ENCODE measurements at places on chromosomes 6 and 20.
A peak's percentile ranks its signal among the peaks of the same experiment; 100 is the strongest.

GRCh38 chr6:119182875-119183274 is 104.4 kb upstream of the FAM184A start:
- no peak for DNase-seq

- no peak for DNase-seq
Measured at GRCh38 chr6:127058027-127058426, 60.4 kb upstream of the RSPO3 start.

GRCh38 chr6:103819509-103819908 is 1040.2 kb downstream of the HACE1 start:
- no peak for DNase-seq

- no peak for DNase-seq
Measured at GRCh38 chr6:163828038-163828795, 413.7 kb downstream of the QKI start.

DNA sequence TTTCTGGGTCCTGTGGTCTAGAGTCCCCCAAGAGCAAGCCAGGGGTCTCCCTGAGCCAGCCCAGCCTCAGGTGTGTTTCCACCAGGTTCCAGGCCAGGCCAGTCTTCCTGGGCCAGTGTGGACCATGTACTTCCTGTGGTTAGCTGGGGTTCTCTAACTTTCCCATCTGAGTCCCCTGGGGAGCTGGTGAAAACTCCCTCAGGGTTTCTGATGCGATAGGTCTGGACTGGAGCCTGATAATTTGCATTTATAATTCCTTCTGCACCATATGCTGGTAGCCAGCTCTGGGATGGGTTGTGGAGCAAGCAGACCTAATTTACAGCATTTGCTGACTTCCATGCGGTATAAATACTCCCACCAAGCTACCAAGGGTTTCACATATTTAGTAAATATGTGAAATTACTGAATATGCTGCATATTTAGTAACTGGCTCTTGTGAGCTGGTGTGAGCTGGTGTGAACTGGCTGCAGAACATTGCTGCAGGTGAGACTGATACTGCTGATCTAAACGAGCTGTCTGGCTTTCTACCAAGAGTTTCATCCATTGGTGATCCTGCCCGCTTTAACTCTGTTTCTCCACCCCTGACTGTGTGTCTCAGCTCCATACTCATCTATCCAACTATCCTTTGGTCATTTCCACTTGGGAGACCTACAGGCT is 62.6 kb downstream of the RIN2 start:
- DNase-seq = no peak

DNA sequence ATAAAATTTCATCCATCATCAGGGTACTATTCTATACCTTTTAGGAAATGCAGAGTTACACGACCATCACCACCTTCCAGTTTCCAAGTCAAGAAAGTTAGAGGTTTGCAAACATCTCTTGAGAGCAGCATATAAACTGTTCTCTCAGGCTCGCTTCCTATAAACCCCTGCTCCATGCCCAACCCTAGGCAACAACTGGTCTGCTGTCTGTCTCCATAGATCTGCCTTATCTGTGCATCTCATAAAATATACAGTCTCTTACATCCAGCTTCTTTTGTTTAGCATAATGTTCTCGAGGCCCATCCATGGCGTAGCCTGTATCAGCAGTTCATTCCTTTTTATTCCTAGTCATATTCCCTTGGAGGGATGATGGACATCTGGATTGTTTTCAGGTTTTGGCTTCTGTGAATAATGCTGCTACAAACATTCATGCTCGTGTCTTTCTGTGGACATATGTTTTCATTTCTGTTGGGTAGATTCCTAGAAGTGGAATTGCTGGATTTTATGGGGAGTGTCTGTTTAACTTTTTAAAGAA is 6.1 kb downstream of the PTPRT start:
- DNase-seq = no peak

DNA sequence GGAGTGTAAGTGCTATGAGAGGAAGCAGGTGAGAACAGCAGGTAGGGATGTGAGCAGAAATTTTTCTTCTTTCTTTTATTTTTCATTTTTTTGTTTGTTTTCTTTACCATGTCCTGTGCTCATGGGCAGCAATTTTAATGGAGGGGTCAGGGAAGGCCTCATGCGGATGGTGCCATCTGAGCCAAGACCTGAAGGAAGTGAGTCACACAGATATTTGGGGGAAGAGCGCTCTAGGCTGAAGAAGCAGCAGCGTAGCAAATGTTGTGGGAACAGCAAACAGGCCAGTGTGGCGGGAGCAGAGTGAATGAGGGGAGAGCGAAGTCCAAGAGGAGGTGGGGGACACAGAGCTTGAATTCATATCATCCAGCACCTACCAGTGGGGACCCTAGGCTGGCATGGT is 12.7 kb downstream of the SPDEF start:
- DNase-seq = no peak

- DNase-seq = no peak
Measured at GRCh38 chr20:33979094-33979493, 14.6 kb upstream of the RALY start.

DNA sequence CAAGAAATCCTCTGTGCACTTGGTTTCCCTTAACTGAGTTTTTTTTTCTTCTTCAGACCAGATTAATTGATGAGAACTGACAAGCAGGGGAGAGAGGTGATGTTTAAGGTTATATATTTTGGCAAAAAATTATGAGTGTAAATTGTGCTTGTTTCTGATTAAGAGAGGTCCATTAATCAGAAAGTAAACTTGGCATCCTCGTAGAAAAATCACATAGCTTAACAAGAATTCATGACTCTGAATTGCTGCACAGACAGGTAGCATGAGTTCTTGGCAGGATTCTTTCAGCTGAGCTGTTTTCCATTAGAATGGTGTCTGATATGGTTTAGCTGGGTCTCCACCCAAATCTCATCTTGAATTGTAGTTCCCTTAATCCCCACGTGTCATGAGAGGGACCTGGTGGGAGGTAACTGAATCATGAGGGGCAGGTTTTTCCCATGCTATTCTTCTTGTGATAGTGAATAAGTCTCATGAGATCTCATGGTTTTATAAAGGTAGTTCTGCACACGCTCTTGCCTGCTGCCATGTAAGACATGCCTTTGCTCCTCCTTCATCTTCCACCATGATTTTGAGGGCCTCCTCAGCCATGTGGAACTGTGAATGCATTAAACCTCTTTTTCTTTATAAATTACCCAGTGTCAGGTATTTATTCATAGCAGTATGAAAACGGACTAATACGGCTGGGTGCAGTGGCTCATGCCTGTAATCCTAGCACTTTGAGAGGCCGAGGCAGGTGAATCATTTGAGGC is 34.2 kb upstream of the DDR1 start:
- no peak for DNase-seq

DNA sequence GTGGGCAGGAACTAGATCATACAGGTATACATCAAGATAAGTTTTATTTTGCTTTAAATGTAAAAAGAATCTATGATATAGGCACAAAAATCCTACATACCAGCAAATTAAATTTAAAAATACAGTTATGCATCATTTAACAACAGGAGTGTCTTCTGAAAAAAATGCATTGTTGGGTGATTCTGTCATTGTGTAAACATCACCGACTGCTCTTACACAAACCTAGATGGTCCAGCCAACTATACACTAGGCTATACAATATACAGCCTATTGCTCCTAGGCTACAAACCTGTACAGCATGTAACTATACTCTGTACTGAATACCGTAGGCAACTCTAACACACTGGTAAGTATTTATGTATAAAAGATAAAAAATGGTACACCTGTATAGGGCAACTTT is 139.4 kb downstream of the RNGTT start:
- no peak for DNase-seq

DNA sequence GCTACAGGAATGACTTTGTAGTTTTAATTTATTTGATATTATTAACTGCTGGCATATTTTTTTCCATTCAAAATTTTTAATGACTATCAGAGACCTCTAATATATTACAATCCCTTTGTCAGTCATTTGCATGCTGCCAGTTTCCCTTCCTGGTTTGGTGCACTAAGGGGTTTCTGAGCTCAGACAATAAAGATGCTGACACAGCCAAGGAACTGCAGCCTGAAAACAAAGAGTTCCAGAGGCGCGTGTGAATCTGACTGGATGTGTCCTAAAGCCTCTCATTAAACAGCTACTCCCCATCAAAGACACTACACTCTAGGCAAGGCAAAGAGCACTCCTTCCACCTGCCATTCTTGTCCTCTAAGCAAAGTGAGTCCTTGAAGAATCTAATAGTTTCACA is 116.8 kb upstream of the DST start:
- no peak for DNase-seq

GRCh38 chr6:150304429-150304828 is 64.4 kb upstream of the IYD start:
- DNase-seq = no peak

- no peak for DNase-seq
Measured at GRCh38 chr6:118598324-118598723, 50.2 kb downstream of the PLN start.

GRCh38 chr6:133184798-133185372 is 56.3 kb upstream of the EYA4 start:
- peak; percentile 22 for DNase-seq

GRCh38 chr6:137978252-137978896 is 111.3 kb downstream of the TNFAIP3 start:
- DNase-seq = no peak
